Activated CD4-positive, CD25-positive, alpha-beta regulatory T cell (primary cell): ENCODE measurements at places on chromosomes 2 and 18.

DNA sequence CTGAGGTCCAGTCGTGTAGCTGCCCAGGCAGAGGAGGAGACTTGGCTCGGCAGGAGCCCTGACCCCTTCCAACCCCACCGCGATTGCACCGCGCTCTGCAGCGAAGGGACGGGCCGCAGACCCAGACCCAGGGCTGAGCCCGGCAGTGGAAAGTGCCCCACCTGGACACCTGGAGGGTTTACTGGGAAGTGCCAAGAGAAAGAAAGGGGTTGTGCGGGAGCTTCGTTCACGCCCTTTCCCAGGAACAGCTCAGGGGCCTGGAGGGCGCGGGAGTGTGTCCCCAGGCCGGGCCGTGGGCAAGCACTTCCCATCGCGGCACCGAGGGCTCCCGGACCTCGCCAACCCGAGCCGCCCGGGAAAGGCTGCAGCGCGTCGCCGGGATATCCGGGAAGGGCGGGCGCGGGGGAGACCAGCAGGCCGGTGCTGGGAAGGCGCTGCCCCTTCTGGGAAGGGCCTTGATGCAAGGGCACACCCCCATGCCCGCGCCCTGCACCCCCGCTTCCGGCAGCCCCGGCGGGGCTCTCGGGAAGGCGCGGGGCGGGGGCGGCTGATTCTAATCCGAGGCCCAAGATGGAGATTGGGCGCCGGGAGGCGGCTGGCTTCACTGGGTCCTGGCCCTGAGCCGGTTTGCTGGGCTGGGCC, 36.1 kb upstream of the MRPL33 start:
- peak; percentile 23 for DNase-seq

- no peak for DNase-seq
Observed at GRCh38 chr2:36468463-36469105, 113.0 kb downstream of the CRIM1 start.

GRCh38 chr2:219309278-219309677, at the start of gene PTPRN:
Gene PTPRN, minus strand, starts transcription at chr2:219309401. Its CDS starts 69 bp downstream, at chr2:219309332.
- no peak for DNase-seq

- DNase-seq: no peak
Observed at GRCh38 chr2:17573085-17573803, 32.7 kb downstream of the VSNL1 start.

- no peak for DNase-seq
Observed at GRCh38 chr2:146572598-146572997, 1272.2 kb upstream of the ACVR2A start.

GRCh38 chr18:60100778-60101177, 201.0 kb downstream of the PMAIP1 start:
- DNase-seq: no peak

DNA sequence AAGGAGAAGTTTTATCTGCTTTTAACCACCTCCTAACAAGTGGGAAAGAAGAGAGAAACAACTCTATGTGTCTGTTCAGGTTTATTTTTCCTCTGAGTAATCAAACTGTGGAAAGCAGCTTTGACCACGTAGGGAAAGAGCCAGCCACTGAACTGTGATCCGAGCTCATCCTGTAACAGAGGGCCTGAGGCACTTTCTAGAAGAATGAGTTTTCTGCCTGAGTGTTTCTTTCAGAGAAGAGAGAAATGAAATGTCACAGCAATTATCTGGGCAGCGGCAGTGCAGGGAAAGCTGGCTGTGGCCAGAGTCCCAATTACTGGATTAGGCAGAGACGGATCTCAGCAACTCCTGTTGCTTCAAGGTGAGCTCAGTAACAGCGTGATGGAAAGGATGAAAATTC, 151.9 kb downstream of the CD226 start:
- DNase-seq: no peak

- DNase-seq: no peak
Observed at GRCh38 chr2:200188876-200189275, 117.6 kb upstream of the SPATS2L start.

DNA sequence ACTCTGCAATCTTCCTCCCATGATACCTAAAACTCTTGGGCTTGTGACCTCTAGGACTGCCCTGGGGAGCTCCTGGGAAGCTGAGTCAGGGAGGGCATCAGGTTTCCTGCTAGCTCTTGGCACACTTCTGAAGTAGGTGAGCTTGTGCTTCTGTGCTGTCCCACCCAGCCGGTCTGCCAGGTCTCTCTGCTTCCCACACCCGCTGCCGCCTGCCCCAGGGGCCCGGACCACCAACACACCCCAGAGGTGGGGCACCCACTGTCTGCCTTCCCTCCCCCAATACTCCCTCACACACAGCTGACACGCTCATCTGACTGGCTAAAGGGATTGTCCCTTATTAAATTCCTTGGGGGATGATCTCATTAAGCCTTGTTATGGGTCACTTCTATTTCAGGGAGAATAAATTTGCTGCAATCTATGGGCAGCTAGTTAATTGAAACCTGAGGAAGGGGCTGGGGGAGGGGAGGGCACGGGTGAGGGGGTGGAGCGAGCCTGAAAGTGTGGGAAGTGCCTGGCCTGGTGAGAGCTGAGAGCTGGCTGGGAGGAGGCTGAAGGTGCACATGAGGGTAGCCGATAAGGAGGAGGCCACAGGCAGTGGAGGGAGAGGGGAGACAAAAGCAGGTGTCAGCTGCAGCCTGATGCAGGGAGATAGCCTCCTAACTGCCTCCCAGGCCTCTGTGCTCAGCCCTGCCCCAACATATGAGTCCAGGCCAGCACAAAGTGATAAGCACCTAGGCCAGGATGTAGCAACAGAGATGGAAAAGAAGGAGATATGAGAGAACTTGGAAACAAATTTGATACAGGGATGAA, 48.8 kb downstream of the HAUS1 start:
- no peak for DNase-seq
